ENCODE measurements at places on chromosomes 12 and 14. TPM values are rescaled to one million over a fixed set of nuclear protein-coding genes. Genes with fewer than 3 reads are reported as not detected.

DNA sequence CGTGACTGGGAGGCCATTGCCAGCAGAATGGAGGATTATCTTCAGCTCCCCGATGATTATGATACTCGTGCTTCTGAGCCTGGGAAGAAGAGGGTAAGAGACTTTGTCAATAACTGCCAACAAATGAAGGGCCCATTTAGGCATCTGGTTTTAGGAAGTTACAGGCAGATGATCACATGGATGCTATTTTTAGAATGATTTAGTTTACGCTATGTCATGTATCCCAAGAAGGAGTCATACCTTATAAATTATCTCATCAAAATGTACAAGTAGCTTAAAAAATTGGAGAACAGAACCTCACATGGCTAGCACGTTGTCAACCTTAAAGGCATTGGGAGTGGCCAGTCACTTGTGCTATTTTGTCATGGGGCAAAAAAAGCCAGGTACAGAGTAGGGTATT lies 46.7 kb downstream of the PROX2 start:
- no peak for DNase-seq

DNA sequence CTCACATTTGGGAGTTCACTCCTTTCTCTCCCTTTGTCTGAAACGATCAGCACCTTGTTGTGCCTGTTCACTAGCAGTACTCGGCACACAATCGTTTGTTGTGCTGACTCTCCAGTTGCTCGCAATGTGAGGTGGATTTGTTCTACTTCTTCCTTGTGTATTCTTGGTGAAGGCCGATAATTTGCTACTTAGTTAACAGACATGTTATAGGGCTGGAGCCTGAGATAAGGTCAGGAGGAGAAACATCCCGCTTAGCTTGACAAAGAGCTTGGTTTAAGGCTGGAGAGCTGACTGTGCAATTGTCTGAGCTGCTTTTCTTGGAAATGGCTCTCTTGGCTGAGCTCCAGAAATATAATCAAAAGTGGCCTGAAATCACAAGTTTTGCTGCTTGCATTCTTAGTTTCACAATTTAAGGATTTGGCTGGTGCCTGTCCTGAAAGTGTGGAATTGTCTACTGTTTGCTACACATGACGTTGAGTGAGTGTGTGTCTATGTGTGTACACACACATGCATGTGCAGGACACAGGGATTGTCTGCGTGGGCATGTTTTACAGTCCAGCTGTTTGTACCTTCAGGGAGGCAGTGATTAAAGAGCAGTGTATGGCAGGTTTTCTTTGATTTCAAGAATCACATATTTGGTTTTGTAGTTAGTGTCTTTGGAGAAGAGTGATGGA lies 77.7 kb downstream of the ARF6 start:
- DNase-seq: peak; percentile 75

DNA sequence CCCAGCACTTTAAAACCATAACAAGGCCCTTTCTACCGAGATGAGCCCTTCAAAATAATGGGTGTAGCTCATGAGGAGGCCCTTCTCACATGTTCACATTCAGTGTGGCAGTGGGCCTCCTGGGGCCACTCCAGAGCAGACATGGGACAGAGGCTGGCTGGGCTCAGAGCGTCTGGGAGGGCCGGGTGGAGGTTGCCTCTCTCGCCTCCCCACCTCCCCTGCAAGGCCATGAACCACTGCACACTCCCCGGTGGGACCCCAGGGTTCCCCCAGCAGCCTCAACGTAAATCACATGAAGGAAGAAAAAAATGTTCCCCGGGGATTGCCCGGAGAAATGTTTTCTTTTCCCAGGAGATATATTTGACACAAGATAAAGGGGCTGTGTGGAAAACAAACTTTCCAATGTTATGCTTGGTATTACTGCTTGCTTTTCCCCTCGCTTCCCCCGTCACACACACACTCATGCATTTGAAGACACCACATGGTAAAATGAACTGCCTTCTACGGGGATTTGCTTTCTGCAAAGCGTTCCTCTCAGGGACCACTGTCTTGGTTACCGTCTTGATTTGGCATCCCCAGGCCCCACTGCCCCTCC lies 190.7 kb upstream of the CCND2 start:
- no peak for DNase-seq

MYF6 gene
- not detected for total RNA-seq

DNA sequence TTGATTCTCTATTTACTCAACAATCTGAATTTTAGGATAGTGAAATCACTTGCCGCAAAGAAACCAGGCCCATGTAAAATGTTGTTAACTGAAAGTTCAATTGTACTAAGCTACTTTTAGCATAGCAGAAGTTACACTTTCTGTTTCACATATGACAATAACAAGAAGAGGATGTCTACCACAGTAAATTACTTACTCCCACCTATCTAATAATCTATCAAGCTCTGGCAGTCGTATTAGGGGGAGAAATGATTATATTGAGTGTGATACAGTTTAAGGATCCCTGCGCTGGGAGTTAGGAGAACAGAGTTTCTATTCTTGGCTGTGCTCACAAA lies 66.5 kb upstream of the CAND1 start:
- no peak for DNase-seq

DTD2 gene
- total RNA-seq: 18.4 TPM

MRPS35 gene
- 48.5 TPM for total RNA-seq

- DNase-seq: no peak
These were observed 7.3 kb upstream of the RIPK3 start for GRCh38 chr14:24347134-24347533.

DNA sequence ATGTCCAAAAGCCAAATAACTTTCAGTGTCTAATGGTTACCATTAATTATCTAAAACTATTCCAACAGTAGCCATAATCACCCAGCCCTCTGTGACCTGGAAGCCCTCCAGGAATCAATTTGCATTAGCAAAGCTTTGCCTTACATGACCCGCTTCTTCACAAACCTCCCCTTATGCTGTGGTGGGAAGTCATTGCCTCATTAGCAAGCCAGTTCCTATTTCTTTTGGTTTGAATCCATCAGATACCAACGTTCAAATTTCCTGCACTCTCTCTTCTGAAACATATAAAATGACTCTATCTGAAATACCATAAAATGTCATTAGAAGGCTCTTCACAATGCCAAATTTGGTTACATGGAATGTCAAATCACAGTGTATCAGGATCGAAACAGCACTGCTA lies 268.3 kb upstream of the PRKD1 start:
- no peak for DNase-seq

STYX gene
- total RNA-seq: 23.8 TPM

PROX2 gene
- total RNA-seq: not detected
